ENCODE measurements at places on chromosomes 5 and 9.

GRCh38 chr9:128222026-128222425 lies 18.8 kb downstream of the DNM1 start:
- DNase-seq, result no peak

DNA sequence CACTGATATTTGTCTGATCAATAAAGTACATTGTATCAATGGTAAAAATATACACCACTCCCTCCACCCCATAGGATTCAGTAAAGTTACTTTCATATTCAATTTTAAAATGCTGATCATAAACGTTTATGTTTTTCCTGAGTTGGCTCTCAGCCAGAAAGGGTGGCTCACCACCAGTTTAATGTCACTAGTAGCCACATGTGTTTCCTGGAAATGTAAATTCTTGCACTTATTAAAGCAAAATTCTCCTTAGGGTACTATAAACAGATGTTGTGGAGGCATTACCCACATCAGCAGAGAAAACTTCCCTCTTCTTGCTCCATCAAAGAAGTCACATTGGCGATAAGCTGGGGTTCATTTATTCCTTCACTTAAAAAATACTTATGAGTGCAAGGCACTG lies 210.3 kb downstream of the SREK1 start:
- no peak for DNase-seq

DNA sequence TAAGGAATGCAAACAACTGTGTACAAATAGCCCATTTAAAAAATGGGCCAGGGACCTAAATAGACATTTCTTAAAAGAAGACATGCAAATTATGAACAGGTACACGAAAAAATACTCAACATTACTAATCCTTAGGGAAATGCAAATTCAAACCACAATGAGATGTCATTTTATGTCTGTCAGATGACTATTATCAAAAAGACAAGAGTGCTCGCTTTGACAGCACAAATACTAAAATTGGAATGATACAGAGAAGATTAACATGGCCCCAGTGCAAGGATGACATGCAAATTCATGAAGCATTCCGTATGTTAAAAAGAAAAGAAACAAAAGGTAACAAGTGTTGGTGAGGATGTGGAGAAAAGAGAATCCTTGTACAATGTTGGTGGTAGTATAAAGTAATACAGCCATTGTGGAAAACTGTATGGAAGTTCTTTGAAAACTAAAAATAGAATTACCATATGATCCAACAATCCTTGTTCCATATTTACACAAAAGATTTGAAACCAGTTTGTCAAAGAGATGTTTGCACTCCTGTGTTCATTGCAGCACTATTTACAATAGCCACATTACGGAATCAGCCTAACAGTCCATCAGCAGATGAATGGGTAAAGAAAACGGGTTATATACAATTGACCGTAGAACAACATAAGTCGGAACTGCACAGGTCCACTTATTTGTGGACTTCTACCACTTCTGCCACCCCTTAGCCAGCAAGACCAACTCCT lies 47.2 kb upstream of the PCAT7 start:
- DNase-seq, result no peak

GRCh38 chr5:169036079-169036805 lies 264.7 kb downstream of the SLIT3 start:
- DNase-seq, result no peak

DNA sequence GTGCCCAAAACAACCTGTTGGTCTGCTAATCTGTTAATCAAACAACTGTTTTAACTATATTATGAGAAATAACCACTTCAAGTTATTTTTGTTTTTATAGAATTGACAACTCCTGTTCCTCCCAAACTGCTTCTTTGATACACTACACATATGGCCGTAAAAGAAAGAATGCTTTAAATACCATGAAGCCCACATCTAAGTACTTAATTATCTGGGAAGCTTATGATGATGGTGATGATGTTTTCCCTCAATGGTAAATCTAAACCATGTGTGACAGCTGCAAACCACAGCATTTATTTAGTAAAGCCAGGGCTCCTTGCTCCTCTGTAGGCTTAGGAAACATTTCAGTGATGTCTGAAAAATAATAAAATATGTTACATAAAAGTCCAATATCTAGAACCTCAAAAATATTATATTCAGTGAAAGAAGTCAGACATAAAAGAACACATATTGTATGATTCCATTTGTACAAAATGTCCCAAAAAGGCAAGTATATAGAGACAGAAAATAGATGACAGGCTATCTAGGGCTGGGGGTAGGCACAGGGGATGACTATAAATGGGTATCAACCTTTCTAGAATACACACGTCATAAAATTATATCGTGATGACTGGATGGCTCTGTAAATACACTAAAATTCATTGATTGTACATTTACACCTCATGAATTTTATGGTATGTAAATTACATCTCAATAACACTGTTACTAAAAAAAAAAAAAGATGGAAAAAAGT lies 154.1 kb downstream of the EFNA5 start:
- no peak for DNase-seq

DNA sequence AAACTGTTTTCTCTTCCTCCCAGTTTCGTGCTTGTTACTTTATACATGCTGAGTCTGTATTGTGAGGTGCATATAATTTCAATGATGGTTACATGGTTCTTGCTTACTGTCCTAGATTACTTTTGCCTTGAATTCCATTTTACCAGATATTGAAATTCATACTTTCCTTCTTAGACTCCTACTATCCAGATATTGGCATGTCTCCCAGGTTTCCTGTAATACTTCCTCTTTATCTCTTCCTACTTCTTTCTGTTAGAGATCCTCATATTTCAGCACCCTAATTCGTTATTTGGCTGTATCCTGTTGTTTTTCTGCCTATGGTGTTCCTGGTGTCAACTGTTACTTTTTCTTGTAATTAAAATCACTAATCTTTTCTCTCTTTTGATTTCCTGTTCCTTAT lies 522.1 kb downstream of the CCDC171 start:
- no peak for DNase-seq

DNA sequence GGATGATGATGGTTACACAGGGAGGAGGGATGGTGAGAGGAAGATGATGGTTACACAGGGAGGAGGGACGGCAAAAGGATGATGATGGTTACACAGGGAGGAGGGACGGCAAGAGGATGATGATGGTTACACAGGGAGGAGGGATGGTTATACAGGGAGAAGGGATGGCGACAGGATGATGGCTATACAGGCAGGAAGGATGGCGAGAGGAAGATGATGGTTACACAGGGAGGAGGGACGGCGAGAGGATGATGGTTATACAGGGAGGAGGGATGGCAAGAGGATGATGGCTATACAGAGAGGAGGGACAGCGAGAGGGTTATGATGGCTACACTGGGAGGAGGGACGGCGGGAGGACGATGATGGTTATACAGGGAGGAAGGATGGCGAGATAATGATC lies 64.1 kb upstream of the FCN1 start:
- no peak for DNase-seq

- DNase-seq, result no peak
These were observed 139.9 kb downstream of the PIP5K1B start for GRCh38 chr9:68844631-68845612.

- no peak for DNase-seq
These were observed at the start of gene GPR21 for GRCh38 chr9:123033352-123033751. Gene GPR21, plus strand, starts transcription at chr9:123033667. Its CDS starts 900 bp downstream, at chr9:123034567.

DNA sequence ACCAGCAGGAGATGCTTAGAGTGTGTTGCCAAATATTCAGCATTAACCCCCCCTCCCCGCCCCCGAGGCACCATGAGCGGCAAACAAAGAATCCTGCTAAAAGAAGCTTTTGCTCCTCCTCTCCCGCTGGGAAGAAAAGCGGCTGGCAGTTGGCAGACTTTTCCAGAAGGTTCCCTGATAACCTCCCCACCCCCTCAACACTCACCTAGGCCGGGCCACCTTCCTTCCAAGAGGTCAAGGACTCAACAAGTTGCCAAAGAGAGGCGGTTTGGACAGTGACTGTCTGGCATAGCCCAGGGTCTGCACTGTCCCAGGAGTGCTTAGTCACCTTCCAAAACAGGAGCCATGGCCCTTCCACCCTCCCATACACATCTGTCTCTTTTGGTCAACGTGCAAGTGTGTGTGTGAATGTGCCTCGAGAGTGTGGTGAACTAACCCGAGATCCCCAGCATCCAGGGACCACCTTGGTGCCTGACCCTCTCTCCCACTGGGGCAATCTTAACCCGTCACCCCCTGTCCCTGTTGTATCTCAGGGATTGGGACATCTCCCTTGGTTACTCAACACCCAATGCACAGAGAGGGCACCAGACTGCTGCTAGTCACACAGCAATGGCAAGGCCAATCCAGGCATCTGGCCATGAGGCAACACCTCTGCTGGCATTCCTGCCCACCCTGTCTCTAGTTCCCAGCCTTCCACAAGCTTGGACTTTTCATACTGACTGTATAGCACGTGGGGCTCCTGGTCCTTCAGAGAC lies 18.9 kb downstream of the CAMK2A start:
- DNase-seq, result no peak

DNA sequence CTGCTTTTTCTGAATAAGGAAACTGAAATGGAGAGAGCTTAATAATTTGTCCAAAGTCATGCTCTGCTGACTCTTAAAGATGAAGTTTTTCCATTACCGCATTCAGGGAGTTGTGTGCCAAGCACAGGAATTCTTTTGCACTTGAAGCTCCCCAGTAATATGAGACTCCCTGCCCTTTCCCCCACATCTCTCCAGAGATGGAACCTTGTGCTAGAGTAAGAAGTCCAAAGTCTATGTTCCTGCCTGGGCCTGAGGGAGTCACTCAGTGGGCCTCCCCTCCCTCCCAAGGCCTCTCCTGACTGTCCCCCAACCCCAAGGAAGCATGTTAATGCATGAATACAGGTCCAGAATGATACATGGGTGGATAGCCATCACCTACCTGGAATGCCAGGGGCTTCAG lies 173.3 kb upstream of the SEMA6A start:
- DNase-seq, result no peak

DNA sequence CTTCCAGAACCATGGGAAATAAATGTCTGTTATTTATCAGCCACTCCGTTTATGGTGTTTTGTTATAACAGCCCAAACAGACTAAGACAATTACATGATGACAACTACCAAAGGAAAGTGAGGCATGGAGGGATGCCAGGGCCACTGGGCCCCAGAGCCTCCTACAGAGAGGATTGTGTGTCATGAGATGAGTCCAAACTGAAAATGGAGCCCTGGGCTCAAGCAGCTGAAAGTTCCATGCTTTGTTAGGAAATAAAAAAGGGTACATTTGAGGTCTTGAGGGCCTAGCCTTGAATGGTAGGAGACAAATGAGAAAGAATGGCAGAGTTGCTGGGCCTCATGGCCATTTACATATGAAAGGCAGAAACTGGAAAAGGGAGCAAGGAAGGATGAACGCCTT lies 586.5 kb downstream of the CETN3 start:
- no peak for DNase-seq
